ENCODE measurements at places on chromosomes 4 and X.
A peak's percentile ranks its signal among the peaks of the same experiment; 100 is the strongest.

DNA sequence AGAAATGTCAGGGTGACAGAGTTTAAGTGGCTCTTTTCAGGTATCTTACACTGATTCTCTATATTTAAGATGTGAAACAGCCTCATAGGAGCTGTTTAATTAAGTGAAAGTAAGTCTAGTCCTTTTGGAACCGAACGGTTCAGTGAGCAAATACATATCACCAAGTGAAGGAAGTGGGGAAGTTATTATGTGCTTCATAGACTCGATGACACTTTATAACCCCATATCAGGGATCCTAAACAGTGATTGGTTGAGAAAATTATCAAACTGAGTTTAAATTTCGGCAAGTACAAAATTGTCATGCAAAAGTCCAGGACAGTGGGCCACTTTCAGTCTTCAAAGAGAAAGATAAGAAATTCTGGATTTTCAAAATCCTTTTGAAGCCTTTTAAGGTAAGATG is at the start of gene DSPP:
Gene DSPP, plus strand, starts transcription at position 301 of the 400 bp plus-strand sequence. CDS start 2,380 bp downstream, outside the sequence.
- no peak for DNase-seq

DNA sequence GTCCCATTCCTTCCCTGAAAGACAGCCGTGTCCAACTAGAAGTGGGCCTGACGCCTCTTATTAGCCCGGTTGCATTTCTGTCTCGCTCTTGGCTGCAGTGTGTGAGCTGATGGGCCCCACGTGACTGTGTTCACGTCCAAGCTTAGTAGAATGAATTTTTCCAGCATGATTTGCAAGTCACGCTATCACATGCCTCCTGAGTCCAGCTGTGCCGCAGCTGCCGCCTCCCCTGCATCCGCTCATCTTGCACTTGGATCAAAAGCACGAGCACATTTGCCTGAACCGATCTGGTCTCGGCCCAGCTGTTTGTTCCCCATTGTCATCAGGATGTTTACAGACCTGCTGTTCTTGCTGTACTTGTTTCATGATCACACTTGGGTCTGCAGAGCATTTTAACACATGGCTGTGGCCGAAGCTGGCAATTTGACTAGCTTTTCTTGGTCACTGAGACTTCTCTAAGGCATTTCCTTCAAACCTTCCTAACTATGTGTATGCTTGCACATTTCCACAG is 126.5 kb downstream of the KIT start:
- no peak for DNase-seq

DNA sequence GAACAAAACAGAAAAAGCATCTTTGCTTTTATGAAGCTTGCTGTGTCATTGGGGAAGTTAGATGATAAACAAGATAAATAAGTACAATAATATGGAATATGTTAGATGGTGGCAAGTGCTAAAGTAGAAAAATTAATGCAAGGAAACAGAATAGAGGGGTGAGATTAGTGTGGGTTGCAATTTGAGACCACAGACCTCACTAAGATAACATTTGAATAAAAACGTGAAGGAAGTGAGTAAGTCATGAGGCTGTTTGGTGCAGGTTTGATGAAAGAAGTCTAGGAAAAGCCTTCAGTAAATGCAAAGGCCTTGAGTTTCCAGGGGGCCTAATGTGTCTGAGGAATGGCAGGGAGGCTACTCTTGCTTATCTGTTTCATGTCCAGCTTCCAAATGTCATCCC is 102.5 kb downstream of the CFAP299 start:
- no peak for DNase-seq

GRCh38 chr4:176758731-176759130 is 34.0 kb downstream of the VEGFC start:
- DNase-seq, result no peak

GRCh38 chrX:131762802-131763234 is 218.9 kb downstream of the OR13H1 start:
- no peak for DNase-seq

GRCh38 chr4:18012807-18013462 is 8.6 kb downstream of the LCORL start:
- DNase-seq, result no peak

GRCh38 chrX:148269513-148269912 is 230.9 kb upstream of the AFF2 start:
- DNase-seq, result no peak

GRCh38 chrX:38192007-38192810 is 28.5 kb downstream of the SRPX start:
- DNase-seq, result peak; percentile 2

- DNase-seq, result no peak
These were observed 274.8 kb upstream of the UGT8 start for GRCh38 chr4:114323841-114324240.

DNA sequence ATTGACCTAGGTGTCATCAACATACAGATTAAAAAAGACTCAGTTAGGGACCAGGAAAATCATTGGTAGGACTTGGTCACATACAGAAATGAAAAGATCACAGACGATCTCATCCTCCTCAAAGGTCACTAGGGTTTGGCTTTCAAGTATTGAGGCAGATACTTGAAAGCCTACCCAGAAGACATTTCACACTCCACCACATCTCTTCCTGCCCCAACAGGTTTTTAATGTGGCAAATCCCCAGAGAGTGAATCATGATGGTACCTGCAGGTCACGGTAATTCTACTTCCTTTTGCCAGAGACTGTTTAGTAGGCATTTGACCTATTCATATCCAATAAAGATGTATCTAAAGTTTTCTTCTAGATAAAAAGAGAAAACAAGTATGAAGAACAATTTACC is 44.1 kb downstream of the INPP4B start:
- no peak for DNase-seq

- DNase-seq, result no peak
These were observed 140.4 kb downstream of the MID1IP1 start for GRCh38 chrX:38941675-38942074.

DNA sequence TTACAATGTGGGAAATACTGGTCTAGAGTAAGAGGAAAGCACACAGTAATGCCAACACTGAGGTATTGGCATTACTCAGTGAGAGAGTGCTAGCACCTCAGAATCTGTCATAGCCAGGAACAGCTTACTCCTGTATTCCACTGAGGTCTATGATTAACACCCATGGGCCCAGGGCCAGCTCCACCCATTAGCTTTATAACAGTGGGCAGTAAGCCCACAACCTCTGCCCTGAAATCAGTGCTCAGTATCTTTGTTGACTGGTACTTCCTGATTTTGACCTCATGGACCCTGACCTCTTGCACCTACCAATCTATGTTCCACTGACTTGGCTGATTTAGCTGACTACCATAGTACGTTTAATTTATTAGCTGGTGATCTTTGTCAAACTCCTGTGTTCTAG is 56.1 kb downstream of the LANCL3 start:
- no peak for DNase-seq

- DNase-seq, result no peak
These were observed 19.3 kb downstream of the RAP2C start for GRCh38 chrX:132199941-132200340.

DNA sequence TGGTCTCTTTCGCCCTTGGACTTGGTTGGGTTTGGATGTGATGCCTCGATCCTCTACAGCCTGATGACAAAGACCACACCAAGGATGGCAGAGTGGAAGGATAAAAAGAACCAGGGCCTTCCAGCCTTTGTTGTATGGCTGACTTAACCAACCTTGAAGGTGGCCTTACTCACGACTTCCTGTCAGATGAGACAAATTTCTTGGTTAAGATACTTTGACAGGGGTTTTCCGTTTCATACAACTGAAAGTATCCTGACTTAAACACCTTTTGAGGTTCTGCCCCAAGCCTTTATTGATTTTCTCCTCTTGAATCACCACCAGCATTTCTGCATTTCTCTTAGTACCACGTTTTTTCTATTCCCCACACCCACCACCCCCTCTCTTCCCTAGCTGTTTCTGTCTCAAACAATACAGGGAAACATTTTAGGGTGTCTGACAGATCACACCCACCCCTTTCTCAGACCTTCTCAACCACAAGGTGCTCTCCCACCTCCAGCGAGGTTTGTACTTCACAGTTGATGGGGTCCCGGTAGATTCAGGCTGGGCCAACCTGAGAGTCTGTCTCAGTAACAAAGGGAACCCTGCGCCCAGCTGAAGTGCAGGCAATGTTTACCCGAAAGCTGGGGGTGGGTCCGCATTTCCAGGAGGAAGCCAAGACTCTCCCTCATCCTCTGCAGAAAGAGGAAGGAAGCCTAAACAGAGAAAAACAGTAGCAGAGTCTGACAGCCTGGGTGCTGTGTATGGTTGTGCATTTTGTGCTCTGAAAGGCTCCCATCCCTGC is 5.0 kb upstream of the TSPAN5 start:
- DNase-seq, result peak; percentile 21

DNA sequence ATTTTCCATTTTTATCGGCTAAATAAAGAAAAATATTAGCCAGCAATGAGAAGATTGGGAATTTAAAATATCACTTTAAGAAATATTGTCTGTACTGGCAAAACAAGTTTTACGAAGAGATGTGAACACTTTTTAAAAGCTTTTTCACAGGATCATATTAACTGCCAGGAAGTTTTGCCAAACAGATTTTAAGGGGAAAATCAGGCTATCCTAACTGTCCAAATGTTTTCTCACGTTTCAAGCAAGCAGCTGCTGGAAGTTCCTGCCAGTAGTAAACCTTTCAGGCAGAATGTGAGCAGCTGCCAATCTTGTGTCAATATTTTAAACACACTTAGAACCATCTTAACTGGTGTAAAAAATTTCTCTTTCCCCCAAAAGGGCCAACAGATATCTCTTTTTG is 101.1 kb downstream of the ADGRL3 start:
- DNase-seq, result no peak

GRCh38 chrX:130330146-130330545 is 9.6 kb upstream of the SLC25A14 start:
- no peak for DNase-seq

- no peak for DNase-seq
These were observed 18.1 kb upstream of the PLP1 start for GRCh38 chrX:103758555-103758954.

- no peak for DNase-seq
These were observed 50.0 kb upstream of the TRIM2 start for GRCh38 chr4:153154007-153154975.

DNA sequence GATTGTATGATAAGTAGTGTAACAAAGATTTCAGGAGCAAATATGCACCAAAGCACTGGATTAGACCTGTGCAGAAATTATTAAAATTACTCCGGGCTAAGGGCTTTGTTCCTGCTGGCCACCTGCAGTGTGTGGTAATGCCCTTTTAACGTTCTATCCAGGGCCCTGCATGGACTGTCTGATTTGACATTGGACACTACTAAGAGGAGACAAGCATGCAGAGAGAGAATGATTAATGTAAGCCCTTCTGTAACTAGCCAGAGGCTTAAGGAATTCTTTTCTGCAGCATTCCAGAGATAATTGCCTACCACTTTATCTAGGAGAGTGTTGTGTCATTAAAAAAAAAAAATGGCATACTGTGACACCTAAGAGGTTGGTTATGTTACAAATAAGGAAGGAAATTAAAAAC is 117.0 kb downstream of the PCDH7 start:
- DNase-seq, result no peak

DNA sequence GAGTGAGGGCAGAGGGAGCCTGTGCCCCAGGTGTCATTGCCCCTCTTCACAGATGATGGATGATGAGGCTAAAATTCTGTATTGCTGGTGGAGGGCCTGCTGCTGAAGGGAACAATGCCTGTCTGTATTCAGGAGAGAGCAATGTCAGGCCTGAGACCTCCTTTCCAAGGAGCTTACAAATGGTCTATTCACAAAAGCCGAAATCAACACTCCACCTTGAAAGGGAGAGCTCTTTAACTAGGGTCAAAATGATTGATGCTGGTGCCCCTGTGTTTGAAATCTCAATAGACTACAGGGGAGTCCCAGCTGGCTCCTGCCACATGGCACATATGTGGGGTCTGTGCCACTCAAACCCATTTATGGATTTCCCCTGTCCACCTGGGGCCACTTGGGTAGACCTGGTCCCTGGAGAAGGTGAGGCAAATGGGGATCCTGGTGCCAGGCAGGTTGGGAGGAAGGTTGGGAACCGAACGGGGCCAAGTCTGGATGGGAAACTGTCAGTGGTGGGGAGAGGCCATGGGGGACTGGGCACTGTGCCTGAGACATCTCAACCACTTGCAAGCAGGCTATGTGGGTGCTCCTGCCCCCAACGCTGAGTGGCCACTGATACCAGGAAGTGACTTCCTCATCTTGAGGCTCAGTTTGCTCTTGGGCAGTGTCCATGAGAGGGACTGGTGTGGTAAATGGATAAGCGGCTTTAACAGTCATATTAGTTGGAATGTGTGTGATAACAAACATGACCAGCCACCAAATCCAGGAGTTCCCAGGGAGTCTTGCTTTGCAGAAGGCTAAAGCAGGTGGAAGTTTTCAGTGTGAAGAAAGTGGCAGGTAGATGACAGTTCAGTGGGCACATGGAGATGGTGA is 223.8 kb upstream of the PSAPL1 start:
- DNase-seq, result no peak

GRCh38 chr4:123232439-123232838 is 164.2 kb upstream of the SPRY1 start:
- no peak for DNase-seq

DNA sequence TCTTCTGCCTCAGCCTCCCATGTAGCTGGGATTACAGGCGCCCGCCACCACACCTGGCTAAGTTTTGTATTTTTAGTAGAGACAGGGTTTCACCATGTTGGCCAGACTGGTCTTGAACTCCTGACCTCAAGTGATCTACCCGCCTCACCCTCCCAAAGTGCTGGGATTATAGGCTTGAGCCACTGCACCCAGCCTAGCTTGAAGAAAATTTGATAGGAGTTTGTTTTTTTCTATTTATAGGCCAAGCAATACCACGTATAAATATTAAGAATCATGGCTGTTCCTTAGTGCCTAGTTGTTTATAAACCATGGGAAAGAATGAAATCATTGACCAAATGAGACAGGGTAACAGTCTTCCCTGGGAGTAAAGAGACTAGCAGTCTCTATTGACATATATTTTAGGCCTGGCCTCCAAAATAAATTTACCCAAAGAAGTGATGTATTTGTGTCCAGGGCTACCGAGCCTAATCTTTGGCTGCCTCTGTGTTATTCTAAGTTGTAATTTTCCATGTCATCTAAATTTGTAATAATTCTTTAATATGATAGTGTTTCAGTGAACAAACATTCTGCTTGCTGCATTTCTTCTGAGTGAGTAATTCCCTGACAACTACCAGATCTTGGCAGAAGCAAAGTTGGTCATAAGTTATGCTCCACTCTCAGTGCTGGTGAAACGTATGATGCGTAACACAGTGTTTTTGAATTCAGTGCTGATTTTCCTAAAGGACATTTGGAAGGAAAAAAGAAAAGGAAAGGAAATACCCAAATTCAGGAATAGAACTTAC is 10.3 kb downstream of the PKD2 start:
- no peak for DNase-seq

DNA sequence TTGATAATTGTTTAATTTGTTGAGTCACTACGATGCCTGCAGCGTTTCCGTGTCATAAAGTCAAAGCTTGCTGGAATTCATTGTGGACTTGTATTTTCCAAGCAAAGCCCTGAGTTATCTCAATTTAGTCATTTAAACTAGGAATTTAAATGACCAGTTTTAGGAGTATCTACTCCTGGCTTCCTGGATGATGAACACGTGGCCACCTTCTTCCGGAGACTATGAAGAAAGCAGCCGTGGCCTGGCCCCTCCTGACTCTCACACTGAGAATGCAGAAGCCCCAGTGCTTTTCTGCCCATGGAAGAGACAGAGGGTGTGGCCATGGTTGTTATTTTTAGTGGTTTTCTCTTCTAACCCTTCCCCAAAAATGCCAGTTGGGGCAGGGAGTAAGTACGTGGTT is 250.7 kb upstream of the GATB start:
- DNase-seq, result no peak

- no peak for DNase-seq
These were observed 20.6 kb upstream of the CRMP1 start for GRCh38 chr4:5913454-5913853.

Measured in germinal center (tissue), 1 donor.